ENCODE measurements at places on chromosomes 2 and 18.

- peak; percentile 65 for DNase-seq
Measured at GRCh38 chr18:23228102-23229061, 93.1 kb downstream of the CABLES1 start.

GRCh38 chr2:112904883-112905282, 6.1 kb upstream of the IL37 start:
- no peak for DNase-seq

GRCh38 chr2:393711-394696, 106.1 kb upstream of the ALKAL2 start:
- DNase-seq = no peak

DNA sequence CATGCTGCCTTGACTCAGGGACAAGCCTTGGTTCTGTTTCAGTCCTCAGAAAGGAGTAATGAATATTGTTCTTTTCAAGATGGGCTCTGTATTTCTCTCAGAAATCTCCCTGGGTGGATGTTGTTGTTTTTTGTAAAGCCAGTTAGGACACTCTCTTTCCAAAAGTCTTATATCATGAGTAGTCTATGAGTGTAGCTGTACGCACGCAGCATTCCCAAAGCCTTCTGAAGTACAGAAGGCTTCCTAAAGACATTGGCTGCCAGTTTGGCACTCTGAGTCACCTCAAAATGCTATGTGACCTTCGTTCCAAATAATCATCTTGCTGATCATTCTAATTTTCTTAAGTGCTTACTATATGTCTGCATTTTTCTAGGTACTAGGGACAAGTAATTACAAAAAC, 16.7 kb upstream of the GTF2A1L start:
- no peak for DNase-seq

DNA sequence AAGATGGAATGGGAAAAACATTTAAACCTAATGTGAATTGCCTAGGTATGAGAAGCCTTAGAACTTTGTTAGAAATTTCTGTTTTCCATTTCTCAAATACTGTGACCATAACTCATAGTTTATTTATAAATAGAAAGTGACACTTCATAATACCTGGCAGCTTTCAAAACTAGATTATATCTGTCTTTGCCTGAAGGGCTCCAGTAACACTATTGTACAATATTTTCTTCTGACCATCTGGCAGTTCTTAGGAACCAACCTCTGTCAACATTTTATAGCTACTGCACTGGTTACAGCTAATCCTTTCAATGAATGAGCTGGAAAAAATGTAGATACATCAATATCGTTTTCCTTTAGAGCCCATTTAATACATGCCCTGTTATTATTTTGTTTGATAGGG, 237.4 kb downstream of the CAMKMT start:
- no peak for DNase-seq

DNA sequence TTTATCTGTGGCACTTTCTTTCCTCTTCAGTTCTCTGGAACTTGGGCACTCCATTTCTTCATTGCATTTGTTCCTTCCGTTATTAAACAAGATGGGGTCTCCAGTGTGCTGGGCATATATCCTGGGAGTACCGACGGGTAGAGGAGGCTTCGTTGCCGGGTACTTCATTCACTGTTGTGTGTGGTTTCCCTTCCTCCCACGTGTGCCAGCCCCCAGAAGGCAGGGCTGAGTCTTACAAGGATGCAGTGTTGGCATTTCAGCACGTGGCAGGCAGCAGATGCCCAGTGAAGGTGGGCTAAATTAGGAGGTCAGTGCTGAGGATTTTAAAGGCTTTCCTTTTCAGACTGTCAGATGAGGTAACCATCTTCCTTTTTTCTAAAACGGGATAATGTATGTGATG, 58.6 kb downstream of the MGAT5 start:
- no peak for DNase-seq

DNA sequence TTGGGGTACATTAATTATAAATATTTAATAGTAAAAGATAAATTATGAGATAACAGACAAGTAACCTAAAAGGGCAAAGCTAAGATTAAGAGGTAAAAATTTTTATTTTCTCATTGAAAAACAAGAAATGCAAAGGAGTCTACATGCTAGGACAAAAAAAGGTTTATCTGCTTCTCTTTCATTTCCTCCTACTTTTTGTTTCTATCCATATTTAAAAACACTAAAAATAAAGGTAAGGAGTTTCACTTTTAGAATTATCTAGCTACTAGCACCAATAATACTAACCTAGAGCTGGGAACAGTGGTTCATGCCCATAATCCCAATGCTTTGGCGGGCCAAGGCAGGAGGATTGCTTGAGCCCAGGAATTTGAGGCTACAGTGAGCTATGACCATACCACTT, 1551.7 kb upstream of the SLC39A10 start:
- no peak for DNase-seq

GRCh38 chr18:10291568-10291981, 162.9 kb upstream of the APCDD1 start:
- no peak for DNase-seq

DNA sequence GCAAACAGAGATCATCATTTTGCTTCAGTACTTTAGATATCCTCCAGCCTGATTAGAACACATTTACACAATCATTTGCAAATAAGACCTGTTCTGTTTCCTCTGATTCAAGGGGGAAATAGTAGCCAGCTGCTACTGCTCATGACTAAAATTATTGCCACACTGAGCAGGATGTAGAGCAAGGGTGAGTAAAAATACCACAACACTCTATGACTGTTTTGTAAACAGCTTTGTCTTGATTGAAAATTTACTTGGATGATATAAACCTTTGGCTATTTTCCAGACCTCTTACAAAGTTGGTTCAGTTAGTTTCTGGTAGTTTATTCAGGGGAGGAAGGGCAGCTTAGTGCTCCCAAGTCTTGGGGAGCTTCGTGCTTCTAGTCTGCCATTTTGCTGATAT, 286.4 kb upstream of the CNTNAP5 start:
- no peak for DNase-seq

- DNase-seq = no peak
Measured at GRCh38 chr2:176085120-176085788, 1.5 kb upstream of the EVX2 start.

- no peak for DNase-seq
Measured at GRCh38 chr2:98512699-98513098, 68.0 kb downstream of the INPP4A start.

DNA sequence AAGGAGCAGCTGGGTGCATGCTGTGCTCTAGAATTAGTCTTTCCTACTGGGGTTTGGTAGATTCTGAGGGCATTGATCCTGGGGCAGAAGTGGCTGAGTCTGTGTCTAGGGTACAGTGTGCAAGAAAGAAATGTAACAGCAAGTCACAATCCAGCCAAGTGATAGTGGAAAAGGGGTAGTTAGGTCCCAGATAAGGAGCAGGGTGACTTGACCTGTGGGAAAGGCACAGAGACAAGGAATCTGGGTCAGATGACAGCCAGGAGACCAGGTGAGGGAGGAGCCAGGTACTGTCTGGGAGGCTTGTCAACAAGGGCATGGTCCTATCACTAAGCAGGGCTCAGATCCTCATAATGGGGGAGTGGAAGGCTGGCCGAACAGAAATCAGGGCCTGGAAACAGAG, 8.1 kb downstream of the IL37 start:
- DNase-seq = no peak

DNA sequence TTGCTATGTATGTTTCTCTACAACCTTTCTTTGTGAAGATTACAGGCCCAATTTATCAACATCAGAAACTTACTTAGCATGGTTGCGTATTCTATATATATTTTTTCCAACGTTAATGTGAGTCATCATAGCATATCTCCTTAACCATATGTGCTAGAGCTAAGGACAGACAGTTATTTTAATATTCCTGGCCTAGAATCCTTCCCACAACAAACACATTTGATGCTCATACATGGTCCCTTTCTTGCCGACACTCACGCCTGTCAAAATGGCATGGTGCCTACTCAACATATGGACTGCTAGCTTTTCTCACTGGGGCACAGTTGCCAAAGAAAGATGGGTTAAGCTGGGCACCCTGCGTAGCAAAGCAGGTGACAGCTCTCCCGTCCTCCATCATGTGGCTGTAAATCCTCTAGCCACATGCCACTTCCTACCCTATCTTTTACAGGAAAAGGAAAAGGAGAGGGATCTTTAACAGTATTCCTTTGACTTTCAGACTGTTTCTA, 75.2 kb upstream of the GALNT5 start:
- no peak for DNase-seq

GRCh38 chr2:109675666-109676345, 61.6 kb downstream of the SOWAHC start:
- DNase-seq = no peak

- no peak for DNase-seq
Measured at GRCh38 chr2:190328573-190329147, 9.0 kb upstream of the HIBCH start.

DNA sequence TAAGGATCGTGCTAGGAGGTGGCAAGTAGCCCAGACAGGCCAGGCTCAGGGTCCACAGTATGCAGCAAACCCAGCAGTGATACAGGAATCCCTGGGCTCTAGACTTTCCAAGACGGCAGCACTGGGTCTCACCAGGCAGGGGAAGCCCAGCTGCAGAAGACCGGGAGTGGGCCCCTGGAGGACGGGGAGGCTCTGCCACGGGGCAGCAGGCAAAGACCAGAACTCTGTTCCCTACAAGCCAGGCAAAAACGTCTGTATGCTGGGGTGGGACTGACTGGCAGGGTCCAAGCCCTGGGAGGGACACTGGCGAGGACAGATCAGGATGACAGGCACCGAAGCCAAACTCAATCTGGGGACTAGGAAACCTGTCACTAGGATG, 98.9 kb upstream of the SEC11C start:
- no peak for DNase-seq

- DNase-seq = no peak
Measured at GRCh38 chr2:200168641-200169555, 137.6 kb upstream of the SPATS2L start.

DNA sequence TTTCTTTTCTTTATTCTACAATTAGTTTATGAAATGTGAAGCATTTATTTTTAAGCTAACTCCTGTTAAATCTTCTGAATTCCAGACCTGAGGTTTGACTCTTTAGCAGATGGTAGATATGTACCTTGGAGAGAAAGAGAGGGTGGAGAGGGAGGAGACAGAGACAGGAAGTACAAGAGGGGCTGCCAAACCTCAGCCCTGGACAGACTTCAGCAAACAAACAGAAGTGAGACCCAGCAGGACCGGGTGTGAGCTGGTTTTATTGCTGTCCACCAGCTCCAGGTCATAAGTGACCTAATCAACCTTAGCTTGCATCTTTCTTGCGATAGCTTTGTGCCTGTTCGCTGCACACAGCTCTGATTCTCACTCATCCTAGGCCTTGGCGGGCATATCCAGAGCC, 168.6 kb downstream of the CNTNAP5 start:
- no peak for DNase-seq

- DNase-seq = peak; percentile 62
Measured at GRCh38 chr2:41878716-41879234, 169.0 kb upstream of the PKDCC start.

Data from uterus (tissue), 4 donors.